ENCODE measurements at places on chromosomes 2 and 18. TPM values are rescaled to one million over a fixed set of nuclear protein-coding genes. Genes with fewer than 3 reads are reported as not detected.

Gene FSHR
- total RNA-seq, result not detected

Gene ANKRD62
- total RNA-seq, result 0.29 TPM

GRCh38 chr18:55314031-55314430, 274.0 kb downstream of the TCF4 start:
- DNase-seq, result no peak

- no peak for DNase-seq
Observed at GRCh38 chr2:54927751-54928615, 122.3 kb downstream of the RTN4 start.

GRCh38 chr18:34222307-34223163, 2.2 kb downstream of the NOL4 start:
- no peak for DNase-seq

GRCh38 chr2:11502740-11503292, 31.0 kb upstream of the GREB1 start:
- DNase-seq, result no peak

GRCh38 chr2:232420463-232421188, 14.0 kb downstream of the ALPG start:
- no peak for DNase-seq

Measured in SK-MEL-5 (cell line).